Testis (tissue), 5 donors: ENCODE measurements at places on chromosomes 4 and X.
A peak's percentile ranks its signal among the peaks of the same experiment; 100 is the strongest.

DNA sequence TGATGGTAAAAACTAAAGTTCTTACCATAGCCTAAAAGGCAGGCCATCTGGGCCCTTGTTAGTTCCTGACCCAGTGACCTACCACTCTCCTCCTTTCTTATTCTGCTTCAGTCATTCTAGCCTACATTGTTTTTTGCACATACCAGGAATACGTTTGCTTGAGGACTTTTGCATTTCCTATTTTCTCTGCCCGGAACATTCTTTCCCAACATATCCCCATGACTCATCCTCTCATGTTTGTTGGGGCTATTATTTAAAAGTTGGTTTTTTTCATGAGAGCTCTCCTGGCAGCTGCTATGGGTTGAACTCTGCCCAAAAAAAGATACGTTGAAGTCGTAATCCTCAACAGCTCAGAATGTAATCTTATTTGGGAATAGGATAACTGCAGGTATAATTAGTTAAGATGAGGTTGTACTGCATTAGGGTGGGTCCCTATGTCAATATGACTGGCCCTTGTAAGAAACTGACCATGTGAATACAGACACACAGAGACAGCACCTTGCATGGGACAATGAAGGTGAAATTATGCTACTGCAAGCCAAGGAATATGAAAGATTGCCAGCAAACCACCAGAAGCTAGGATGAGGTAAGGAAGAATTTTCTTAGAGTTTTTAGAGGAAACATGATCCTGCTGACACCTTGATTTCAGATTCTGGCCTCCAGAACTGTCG, 138.3 kb upstream of the PDHA2 start:
- H3K27me3 ChIP-seq = no peaks in the 10 kb centered on the region
- DNase-seq = no peak
- peaks cover 4% of the 10 kb centered on the region for H3K4me1 ChIP-seq
- H3K4me3 ChIP-seq = no peak overlapping the region
- no peaks in the 10 kb centered on the region for H3K36me3 ChIP-seq
- H3K27ac ChIP-seq = peak overlapping the region; percentile 29

DNA sequence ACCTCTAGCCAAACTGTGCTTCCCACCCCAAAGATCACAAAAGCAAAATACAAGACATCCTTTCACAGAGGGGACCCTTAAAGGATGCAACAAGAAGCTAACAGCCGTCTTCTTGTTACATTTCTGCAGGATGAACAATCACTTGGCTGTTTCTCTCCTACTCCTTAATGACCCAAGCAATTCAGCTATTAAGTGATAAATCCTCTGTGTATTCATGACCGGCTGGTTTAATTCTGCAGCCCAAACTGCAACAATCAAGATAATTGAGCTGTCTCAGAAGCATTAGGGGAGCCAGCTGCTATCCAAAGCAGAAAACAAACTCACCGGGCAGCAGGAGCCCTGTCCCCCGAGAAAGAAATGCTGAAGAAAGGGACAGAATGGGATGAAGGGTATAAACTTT, 85.9 kb upstream of the ACSL4 start:
- no peaks in the 10 kb centered on the region for H3K4me1 ChIP-seq
- no peak overlapping the region for H3K27ac ChIP-seq
- no peaks in the 10 kb centered on the region for H3K27me3 ChIP-seq
- no peak overlapping the region for H3K4me3 ChIP-seq
- H3K36me3 ChIP-seq = no peaks in the 10 kb centered on the region

GRCh38 chrX:24464498-24464835, 619 bp upstream of the PDK3 start:
- peak overlapping the region; percentile 60 for H3K4me3 ChIP-seq
- H3K4me1 ChIP-seq = no peaks in the 10 kb centered on the region
- no peak for DNase-seq
- no peaks in the 10 kb centered on the region for H3K36me3 ChIP-seq

DNA sequence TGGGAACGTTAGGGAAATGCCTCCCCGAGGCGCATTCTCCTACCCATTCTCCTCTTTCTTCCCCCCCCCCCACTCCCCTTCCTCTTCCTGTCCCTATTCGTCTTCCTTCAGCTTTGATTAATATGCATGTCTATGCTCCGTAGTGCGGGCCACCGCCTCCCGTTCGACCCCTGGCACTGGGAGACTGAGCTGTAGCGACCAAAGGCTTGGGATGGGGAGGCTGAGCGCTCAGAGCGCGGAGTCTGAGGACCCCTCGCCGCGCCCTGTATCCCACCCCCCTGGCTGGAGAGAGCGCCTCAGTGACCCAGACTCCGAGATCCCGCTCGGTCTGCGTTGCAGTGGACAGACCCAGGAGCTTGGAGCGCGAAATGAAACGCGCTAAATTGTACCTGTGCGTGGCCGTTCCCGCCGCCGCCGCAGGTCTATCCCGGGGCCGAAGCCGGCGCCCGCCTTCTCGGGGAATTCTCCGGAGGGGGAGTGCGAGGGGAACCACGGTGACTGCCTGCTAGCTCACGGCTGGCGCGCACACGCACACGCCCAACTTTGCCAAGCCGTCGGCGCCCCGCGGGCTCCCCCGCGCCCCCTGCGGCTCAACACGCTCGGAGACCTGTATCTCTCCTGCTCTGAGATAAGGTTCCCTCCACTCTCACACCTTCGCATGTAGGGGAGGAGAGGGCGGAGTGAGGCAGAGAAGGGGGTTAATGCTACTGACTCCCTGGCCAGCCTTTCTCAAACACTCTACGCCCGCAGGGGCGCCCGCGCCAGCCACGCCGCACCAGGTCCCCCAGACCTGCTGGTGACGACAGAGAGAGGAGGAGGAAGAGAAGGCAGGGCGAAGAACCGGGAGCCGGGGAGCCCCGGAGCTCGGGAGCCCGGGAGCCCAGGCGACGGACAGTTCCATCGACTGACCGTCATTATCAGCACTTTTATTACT, 1.5 kb upstream of the PTCHD1 start:
- no peak overlapping the region for H3K27ac ChIP-seq
- H3K4me1 ChIP-seq = no peaks in the 10 kb centered on the region
- no peaks in the 10 kb centered on the region for H3K27me3 ChIP-seq

DNA sequence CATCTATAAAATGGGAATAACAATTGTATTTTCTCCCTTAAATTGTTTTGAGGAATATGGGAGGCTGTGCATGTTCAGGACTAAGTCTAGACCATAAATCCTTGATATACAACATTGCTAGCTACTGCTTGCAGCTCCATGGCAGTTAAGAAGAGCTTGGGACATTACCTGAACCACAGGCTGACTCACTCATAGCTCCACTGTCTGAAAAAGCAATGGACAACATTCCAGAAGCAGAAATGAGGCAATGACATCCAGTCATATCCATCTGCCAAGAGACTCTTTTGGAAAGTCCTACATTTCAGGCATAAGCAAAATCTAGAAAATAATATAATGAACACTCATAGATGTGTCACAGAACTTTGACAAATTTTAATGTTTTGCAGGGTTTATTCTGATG, 167.3 kb upstream of the LEF1 start:
- no peaks in the 10 kb centered on the region for H3K36me3 ChIP-seq
- no peaks in the 10 kb centered on the region for H3K27me3 ChIP-seq
- no peak overlapping the region for H3K4me3 ChIP-seq

DNA sequence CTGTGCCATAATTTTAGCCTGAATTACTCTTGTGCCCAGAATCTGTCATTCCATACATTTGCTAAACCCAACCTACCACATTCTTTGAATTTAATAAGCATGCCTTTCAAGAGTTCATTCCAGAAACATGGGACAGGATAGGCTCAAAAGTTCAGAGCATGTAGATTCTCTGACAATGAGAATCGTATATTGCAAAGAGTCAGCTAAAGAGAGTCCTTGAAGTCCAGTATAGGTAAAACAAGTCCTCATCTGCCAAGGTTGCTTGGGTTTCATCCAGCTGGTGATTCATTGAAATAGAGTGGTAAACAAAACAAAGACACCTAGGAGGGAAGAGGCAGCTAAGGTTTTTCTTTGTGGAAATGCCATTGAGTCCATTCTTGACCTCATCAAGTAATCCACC, 249.3 kb upstream of the DIPK2B start:
- no peak overlapping the region for H3K4me3 ChIP-seq
- no peak for DNase-seq
- H3K4me1 ChIP-seq = no peaks in the 10 kb centered on the region
- H3K36me3 ChIP-seq = no peaks in the 10 kb centered on the region
- H3K27me3 ChIP-seq = no peaks in the 10 kb centered on the region

- H3K36me3 ChIP-seq = no peaks in the 10 kb centered on the region
- H3K27ac ChIP-seq = no peak overlapping the region
- no peaks in the 10 kb centered on the region for H3K27me3 ChIP-seq
- no peaks in the 10 kb centered on the region for H3K4me1 ChIP-seq
Observed at GRCh38 chr4:164027805-164028204, 533.3 kb downstream of the TMA16 start.

DNA sequence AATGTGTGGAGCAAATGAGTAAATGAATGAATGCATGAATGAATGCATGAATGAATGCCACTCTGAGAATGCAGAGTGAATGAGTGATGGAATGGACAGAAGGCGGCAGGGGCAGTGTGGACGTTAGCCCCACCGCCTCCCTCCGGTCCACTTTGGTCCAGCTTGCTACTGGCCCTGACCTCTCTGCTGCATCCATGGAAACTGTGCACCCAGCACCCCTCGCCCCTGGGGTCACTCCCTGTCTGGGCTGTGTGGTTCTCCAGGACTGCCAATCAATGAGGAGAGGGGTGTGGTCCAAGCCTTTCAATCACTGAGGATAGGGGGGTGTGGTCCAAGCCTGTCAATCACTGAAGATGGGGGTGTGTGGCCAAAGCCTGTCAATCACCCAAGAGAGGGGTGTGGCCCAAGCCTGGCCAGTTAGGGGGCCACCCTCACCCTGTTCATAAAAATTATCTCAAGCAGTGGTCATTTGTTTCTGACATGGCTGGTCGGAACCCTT, 39.2 kb upstream of the ASMTL start:
- H3K27ac ChIP-seq = no peak overlapping the region
- peak; percentile 37 for DNase-seq
- no peaks in the 10 kb centered on the region for H3K27me3 ChIP-seq
- H3K4me1 ChIP-seq = peaks cover 5% of the 10 kb centered on the region
- no peaks in the 10 kb centered on the region for H3K36me3 ChIP-seq
